ENCODE measurements at places on chromosomes 1 and 21. TPM values are rescaled to one million over a fixed set of nuclear protein-coding genes. Genes with fewer than 3 reads are reported as not detected.

CAPN9 gene
- not detected for total RNA-seq

CHI3L2 gene
- total RNA-seq: not detected

NBPF1 gene
- total RNA-seq: 124 TPM

CYP4Z1 gene
- 1.4 TPM for total RNA-seq

LHX4 gene
- 0.91 TPM for total RNA-seq

AGO3 gene
- 42.5 TPM for total RNA-seq

PTPRC gene
- 4.4 TPM for total RNA-seq

RNPEP gene
- 12.4 TPM for total RNA-seq

TIAM1 gene
- 79.3 TPM for total RNA-seq

LIN28A gene
- total RNA-seq: not detected

MIXL1 gene
- total RNA-seq: 0.18 TPM

KIAA0040 gene
- 1.00 TPM for total RNA-seq

C1orf226 gene
- 3.4 TPM for total RNA-seq

ZBTB8B gene
- 17.5 TPM for total RNA-seq

IL22RA1 gene
- total RNA-seq: not detected

CACNA1S gene
- total RNA-seq: 0.09 TPM

CA6 gene
- total RNA-seq: not detected

NEK2 gene
- 10.3 TPM for total RNA-seq

CYYR1 gene
- total RNA-seq: 7.0 TPM

NUP210L gene
- total RNA-seq: not detected

Data from cerebellum (tissue), 4 donors.